ENCODE measurements at places on chromosomes 11 and 22.
A peak's percentile ranks its signal among the peaks of the same experiment; 100 is the strongest.

GRCh38 chr11:2791521-2792380 is 92.0 kb upstream of the KCNQ1OT1 start:
- DNase-seq, result peak; percentile 26

DNA sequence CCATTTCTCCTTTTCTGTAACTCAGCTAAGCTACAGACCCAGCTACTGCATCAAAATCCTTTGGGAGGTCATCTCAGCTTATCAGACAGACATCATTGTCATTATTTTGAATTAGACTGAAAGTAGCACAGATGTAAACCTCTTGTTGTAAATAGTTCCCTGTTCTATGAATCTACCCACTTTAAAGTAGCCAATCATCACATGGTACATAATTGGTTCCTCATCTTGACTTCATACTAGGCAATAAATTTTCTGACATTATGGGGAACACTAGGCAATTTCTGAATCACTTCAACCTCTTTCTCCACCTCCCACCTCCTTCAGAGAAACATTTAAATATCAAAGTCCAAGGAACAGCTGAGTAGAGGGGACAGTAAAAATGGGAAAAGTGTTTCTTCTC is 47.9 kb downstream of the MPPED2 start:
- DNase-seq, result no peak

DNA sequence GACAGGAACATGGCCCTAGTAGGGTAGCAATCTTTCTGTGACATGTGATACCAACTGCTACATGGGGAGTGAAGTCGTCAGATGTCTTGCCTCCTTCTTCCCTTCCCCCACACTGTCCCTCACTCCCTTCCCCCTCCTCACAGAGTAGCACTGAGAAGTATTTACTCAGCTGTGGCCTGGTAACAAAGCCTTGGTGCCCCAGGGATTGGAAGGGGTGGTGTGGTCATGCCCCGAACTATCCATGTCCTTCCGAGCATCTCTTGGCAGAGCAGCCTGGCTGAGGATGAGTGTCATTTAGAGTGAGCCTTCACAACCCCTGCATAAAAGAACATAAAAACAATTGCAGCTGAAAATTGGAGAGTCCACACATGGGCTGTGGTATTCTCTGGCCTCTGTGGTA is 46.1 kb downstream of the ARFGAP2 start:
- DNase-seq, result no peak

- no peak for DNase-seq
These were observed 434.2 kb downstream of the DYNC2H1 start for GRCh38 chr11:103543456-103543855.

DNA sequence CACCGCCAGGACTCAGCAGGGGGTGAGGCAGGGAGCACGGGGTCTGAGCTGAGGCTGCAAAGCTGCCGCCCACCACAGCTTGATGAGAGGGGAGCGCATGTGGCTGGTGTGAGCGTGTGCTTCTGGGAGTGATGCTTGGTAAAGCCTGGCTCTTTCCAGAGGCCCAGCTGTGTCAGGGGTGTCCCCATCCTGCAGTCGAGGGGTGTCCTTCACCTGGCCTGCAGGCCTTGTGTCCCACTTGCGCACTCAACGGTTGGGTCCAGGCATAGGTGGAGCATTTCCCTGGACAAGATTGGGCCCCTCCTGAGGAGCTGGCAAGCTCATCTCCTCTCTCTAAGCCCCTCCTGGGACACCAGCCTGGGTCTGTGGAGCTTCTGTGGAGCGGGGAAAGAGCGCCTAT is 273.9 kb downstream of the TBC1D22A start:
- no peak for DNase-seq

- DNase-seq, result no peak
These were observed 595.1 kb downstream of the SOX6 start for GRCh38 chr11:15761235-15761634.

DNA sequence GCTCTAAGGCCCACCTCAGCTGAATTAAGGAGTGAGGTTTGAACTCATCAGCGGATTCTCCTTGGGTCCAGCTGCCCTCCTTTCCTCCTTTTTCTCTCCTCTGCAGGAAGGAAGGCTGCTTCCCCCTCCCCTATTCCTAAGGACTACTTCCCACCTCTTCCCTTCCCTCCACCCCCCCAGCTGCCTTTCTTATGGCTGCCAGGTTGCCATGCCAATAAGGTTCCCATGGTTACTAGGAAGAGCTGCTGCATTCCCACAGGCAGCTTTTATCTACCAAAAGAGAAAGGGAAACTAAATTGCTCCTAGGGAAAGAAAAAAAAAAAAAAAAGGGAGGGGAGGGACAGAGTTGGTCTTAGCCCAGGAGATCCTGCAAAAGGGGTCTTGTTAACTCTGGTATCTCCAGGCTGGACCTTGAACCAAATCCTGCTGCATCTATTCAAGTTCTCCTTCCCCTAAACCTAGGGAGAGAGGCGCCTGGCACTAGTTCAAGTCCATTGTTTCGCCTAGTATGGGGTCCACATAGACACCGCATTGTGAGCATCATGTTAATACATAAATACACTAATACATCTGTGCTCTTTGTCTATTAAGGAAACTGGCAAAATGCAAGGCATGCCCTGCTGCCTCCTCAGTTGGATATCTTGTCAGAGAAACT is 21.2 kb upstream of the FEZ1 start:
- DNase-seq, result no peak

DNA sequence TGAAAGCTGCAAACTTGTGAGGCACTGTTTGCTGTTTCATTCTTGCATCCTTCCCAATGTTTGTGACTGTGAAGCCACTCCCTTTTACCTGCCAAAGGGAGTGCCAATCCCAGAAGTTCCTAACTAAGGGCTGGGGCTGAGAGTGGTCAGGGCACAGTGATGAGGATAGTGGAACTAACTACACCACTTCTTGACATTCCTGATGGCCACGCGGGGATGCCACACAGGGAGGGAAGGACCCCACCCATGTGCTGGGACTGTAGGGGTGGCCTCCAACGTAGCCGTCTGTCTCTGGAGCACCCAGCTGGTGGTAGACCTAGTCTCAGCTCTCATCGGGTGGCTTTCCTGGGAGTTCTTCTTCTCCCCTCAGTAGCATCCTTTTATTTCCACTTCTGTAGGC is 335.5 kb downstream of the CADM1 start:
- no peak for DNase-seq

DNA sequence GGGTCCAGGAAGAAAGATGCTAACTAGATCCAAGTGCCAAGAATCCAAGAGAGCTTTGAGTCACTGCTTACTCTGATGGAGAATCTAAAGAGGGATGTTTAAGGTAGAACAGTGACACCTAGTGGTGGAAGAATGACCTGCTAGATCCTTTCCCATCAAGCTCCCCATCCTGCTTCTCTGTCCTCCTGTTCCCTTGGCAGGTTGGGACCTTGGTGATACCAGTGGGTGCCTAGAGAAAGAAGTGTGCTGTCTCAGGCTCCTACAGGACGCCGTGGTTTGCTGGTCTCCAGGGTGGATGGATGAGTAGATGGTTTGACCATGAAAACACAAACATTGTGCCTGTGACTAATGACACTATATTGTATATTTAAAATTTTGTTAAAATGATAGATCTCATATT is 383.7 kb downstream of the TMEM135 start:
- DNase-seq, result peak; percentile 56

DNA sequence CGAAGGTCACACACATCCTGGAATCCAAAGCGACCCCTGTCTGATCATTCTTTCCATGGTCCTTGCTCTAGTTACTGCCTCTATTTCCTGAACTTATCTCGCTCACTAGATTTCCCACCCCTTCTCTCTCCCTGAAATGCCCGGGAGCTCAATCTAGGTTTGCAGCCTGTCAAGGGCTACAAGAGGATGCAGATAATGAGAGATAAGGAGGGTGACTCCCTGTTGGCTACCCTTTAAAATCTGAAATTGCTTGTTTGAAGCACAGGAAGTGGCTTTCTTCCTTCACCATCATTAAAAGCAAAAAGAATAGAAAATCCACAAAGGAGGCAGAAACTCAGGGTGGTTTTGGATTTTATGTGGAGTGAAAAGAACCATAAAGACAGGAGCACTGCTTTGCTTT is 13.0 kb upstream of the FLI1 start:
- no peak for DNase-seq

- no peak for DNase-seq
These were observed 251.0 kb upstream of the UBASH3B start for GRCh38 chr11:122404571-122404970.

DNA sequence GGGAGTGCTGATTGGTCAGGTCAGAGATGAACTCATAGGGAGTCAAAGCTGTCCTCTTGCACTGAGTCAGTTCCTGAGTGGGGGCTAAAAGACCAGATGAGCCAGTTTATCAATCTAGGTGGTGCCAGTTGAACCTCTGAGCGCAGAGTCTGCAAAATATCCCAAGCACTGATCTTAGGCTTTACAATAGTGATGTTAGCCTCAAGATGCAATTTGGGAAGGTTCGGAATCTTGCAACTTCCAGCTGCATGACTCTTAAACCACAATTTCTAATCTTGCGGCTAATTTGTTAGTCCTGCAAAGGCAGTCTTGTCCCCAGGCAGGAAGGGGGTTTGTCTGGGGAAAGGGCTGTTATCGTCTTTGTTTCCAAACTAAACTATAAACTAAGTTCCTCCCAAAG is 92.3 kb upstream of the PARVA start:
- DNase-seq, result no peak

- DNase-seq, result no peak
These were observed 388.4 kb downstream of the BUD13 start for GRCh38 chr11:116384407-116384806.

DNA sequence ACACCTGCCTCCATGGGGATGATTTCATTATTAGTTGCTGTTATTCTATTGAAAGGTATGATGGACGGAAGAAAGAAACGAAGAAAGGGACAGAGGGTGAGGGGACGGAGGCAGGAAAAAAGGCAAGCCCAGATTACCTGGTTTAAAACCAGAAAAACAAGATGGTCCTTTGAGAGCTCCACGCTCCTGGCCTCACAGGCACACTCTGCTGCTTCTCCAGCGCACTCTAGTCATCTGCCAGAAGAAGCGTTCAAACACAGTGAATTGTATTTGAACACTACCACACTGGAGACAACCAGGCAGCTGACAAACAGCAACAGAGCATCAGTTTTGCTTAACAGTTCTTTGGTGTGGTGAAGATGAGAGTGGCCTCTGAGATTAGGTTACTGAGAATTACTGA is 216.9 kb downstream of the CADM1 start:
- DNase-seq, result no peak

GRCh38 chr22:27046603-27047002 is 389.2 kb downstream of the MIAT start:
- no peak for DNase-seq

DNA sequence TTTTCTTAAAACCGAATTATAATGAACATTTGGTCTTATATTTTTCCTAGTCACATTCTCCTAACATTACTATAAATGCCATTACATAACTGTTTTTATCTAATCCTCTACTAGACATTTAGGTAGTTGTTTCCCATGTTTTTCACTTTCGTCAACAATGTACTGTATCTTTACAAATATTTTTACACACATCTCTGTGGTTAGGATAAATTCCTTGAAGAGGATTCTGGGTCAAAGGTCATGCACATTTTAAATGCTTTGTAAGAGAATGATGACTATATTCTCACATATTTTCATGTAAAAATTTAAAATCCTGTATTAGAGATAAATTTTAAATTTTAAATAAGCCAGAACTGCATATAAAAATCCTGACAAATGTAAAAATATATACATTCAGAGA is 61.3 kb upstream of the CLNS1A start:
- DNase-seq, result no peak

DNA sequence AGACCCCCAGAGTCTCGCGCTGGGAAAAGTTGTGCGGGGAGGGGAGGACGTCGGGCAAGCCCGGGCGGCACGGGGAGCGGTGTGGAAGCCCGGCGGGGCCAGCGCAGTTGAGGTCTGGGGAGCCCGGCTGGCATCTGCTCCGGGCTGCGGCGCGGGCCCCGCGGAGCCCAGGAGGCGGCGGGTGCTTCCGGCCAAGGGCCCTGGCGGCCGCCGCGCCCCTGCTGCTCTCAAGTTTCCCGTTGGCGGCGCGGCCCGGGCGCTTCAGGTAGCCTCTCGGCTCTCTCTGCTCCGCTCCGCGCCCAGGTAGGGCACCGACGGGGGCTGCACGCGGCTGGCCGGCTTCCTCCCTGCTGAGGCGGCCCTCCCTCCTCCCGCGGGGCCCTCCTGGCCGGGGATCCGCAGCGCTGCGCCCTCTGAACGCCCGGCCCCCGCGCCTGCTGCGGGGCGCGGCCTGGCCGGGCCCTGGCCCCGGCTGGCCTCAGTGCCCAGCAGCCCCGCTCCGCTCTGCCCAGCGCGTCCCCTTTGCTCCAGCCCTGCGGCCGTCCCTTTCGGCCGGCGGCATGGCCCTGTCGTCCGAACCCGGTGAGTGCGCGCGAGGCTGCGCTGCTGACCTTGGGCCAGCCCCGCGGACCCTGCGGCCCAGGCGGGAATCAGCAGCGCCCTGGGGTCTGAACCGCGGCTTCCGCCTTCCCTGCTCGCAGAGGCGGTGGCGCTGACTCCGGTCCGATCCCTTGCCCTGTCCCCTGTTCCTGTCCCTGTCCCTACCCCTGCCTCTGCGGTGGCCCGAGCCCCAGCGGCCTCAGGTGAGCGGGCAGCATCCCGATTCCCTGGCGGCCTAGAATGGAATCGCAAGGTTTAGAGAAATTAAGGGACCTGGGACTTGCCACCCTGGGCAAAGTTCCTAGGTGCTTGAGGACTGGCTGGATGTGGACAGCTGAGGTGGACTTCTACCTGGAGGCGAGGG is 4.3 kb upstream of the AMPD3 start:
- peak; percentile 53 for DNase-seq

DNA sequence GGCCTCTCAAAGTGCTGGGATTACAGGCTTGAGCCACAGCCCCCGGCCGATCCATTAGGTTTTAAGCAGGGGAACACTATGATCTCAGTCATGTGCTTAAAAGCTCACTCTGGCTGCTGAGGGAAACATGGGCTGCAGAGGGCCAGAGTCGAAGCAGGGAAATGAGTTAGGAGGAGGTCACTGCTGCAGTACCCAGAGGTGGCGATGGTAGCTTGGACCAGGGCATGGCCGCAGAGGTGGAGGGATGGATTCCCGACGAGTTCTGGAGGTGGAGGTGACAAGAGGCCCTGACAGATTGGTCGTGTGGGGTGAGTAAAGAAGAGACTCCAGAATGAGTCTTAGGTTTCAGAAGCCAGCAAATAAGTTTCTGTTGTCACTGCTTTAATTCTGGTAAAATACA is 54.4 kb upstream of the INCENP start:
- DNase-seq, result no peak

DNA sequence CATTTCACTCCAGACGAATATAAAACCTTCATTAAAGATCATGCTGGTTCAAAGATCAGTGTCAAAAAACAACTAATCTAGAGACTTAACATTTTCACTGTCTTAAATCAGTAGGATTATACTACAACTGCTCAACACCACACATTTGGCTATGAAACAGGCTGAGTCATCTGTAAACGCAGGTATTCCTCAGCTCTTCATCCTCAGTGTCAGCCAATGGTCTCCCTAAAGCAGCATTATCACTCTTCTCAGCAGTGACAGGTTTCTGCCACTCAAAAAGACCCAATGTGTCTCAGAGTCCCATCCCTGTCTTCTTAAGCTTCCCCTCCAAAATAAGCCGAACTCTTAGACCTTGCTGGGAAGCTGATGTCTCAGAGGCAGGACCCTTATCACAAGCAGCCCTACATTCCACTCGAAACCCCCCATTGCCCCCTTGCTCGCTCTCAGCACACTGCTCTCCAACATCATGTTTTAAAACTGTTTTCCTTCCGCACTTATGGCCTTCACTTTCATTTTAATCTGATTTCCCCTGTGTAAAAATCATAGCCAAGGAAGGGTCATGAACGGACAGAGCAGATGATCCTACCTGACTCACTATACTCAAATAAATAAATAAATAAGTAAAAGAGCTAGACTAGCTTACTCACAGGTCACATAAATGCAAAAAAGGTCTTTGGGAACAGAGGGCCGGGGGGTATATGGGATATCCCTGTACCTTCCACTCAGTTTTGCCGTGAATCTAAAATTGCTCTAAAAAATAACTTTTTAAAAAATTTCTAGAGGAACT is 23.0 kb downstream of the CDON start:
- DNase-seq, result no peak

- no peak for DNase-seq
These were observed 17.0 kb downstream of the XRCC6 start for GRCh38 chr22:41638124-41638523.

Data from CD4-positive, alpha-beta T cell treated with Interleukin-2 at 100 ng/mL for 4 hours (primary cell).